NCI-H1417 treated with DMSO at 0.1 percent for 48 hours (cell line): ENCODE measurements at places on chromosomes 1 and 21.

GRCh38 chr1:34874296-34874952 lies 14.9 kb upstream of the SMIM12 start:
- no peak for DNase-seq

DNA sequence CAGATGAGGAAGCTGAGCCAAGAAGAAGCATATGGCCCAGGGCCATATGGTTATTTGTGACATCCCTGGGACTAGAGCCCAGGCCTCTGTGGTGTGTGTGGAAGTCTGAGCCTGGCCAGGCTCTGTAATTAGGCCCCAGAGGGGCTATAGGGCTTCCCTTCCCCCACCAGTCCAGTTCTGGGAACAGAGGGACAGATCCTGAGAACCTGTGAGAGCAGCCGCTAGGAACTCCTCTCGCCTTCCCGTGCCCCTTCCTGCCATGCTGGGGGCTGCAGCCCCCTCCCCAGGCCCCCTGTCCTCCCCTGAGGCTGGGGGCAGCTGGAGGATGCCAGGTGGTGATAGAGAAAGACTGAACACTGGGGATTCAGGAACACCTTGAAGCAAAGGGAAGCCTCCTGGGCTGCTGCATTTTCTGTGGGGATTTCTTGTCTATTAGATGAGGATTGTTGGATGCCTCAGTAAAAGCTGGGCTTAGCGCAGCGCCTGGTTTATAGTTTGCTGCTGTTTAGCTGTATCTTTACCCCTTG lies 33.3 kb downstream of the COQ8A start:
- no peak for DNase-seq

DNA sequence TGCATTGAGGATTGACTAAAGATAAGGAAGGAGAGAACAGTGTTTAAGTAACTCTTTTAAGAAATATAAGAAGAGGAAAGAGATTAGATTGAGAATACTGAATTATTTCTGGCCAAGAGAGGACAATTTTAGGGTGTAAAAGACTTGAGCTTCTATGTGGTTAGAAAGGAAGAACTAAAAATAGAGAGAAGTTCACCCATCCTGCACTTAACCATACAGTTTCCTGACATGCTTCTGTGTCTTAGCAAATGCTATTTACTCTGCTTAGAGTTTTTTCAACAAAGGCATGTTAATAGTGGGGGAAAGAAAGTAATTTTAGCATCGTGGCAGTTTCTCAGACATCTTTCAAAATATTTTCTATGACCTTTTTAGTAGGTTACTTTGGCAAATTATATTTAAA lies 122.8 kb upstream of the GPR52 start:
- no peak for DNase-seq

- no peak for DNase-seq
Measured at GRCh38 chr1:230713915-230714764, at the start of gene AGT. TSS of gene AGT (minus strand) at chr1:230714122. CDS start at chr1:230710823, 3,299 bp downstream.

GRCh38 chr1:31585736-31586365 lies 9.5 kb downstream of the TINAGL1 start:
- no peak for DNase-seq

DNA sequence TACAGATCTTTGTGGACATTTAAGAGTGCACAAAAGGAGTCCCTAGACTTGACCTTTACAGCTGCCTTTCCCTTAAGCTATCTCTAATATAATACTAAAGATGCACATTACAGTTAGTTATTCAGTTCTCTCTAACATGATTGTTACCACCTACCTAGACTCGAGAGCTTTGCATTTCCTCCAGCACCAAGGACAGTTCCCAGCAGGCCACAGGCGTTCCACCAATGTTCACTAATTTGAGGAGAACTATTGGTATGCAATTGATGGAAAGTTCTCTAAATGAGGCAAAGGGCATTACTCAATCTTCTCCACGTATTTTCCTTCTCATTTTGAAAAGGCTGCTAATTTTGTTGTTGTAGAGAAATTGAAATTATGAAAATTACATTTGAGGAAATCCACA lies 5.4 kb upstream of the NTNG1 start:
- no peak for DNase-seq

GRCh38 chr1:21285055-21285372 lies 5.2 kb downstream of the ECE1 start:
- no peak for DNase-seq

- no peak for DNase-seq
Measured at GRCh38 chr1:79496129-79496528, 489.6 kb upstream of the ADGRL4 start.

DNA sequence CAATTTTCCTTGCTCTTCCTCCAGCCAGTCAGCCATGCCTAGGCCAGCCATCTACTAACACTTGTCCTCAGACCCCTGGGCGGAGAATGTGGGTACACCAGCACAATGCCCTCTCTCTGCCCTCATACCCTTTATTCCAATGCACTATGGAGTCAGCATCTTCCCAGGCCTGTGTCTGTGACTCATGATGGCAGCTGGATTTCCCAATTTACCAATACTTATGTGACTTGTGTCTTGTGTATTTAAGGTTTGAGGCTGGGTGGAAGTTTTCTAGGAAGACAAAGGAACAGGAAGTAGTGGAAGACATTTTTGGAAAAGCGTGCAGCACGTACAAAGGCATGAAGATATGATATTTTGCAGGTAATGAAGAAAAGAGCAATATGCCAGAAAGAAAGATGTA lies 114.3 kb downstream of the NMNAT2 start:
- no peak for DNase-seq

- no peak for DNase-seq
Measured at GRCh38 chr1:163130225-163130856, 61.2 kb downstream of the RGS4 start.

GRCh38 chr21:30577766-30578165 lies 12.4 kb downstream of the KRTAP22-2 start:
- DNase-seq: no peak

DNA sequence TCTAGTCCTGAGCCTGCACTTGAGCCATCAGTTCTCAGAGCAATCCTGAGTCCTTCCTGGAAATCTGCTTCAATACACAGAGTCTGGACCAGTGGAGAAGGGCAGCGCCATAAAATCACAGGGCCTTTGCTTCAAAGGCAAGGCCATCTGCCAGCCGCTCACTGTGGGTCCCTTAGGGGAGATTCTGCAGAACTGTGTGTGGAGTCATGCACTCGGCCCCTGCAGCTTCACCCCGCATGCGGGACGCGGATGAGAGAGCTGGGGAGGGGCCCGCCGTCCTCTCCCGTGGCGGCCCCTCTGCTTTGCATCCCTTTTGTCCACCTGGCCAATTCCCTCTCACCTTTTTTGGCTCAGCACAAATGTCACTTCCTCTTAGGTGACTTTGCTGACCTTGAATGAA lies 311.2 kb upstream of the VAMP3 start:
- DNase-seq: no peak

DNA sequence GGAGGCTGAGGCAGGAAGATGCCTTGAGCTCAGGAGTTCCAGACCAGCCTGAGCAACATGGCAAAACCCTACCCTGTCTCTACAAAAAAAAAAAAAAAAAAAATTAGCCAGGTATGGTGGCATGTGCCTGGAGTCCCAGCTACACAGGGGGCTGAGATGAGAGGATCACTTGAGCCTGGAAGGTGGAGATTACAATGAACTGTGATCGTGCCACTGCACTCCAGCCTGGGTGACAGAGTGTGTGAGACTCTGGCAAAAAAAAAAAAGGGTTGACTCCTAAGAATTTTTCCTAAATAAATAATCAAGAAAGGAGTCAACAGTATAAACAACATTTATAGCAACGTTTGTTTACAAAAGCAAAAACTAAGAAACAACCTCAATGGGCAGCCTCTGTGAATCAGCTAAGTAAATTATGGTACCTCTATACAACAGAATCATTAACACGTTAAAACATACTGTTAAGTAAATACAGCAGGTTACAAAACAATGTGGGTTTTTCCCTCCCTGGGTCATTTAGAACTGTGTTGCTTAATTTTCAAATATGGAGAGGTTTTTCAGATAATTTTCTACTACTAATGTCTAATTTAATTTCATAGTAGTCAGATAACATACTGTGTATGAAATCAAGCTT lies 56.8 kb downstream of the SLC30A10 start:
- DNase-seq: no peak

- no peak for DNase-seq
Measured at GRCh38 chr21:27761623-27762022, 794.7 kb upstream of the ADAMTS5 start.

- DNase-seq: no peak
Measured at GRCh38 chr1:207825719-207826556, 74.1 kb downstream of the CD46 start.

GRCh38 chr1:11719313-11720032 lies 16.5 kb upstream of the AGTRAP start:
- DNase-seq: no peak

- DNase-seq: no peak
Measured at GRCh38 chr21:39029086-39029755, 154.0 kb downstream of the PSMG1 start.

DNA sequence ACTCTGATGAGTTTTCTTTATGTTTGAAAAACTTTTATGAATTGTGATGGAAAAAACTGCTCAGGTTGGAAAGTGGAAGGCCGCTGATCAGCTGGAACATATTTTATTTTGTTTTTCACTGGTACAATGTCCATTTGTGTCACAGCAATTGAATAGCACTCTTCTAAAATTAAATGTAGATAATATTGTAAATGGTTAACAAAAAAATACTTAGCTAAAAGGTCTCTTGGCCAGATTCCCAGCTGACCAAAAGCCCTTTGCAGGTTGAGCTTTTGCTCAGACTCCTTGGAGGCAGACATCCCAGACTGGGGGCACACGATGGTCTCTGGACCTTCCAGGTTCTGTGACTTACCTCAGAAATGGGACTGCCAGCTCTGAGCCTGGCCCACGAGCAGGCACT lies 26.3 kb downstream of the SAMD13 start:
- DNase-seq: no peak

DNA sequence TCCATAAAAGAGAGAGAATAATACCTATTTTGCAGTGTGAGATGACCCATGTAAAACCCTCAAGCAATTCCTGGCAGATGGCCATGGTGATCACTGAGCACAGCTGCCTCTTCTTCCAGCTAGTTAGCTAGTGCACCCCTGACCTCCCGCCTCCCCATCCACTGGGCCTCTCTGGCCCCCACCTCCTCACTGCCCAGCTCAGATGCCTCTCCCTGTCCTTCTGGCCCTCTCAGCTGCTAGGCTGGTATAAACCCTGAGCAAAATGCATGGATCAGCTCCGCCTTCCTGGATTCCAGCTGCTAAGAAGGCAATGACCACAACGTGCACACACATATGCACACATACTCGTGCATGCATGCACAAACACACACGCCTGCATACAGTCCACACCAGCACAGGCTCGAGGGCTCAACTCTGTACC lies 117.2 kb downstream of the DMRTB1 start:
- DNase-seq: no peak

- DNase-seq: no peak
Measured at GRCh38 chr21:40049031-40049930, 182.0 kb downstream of the PCP4 start.

DNA sequence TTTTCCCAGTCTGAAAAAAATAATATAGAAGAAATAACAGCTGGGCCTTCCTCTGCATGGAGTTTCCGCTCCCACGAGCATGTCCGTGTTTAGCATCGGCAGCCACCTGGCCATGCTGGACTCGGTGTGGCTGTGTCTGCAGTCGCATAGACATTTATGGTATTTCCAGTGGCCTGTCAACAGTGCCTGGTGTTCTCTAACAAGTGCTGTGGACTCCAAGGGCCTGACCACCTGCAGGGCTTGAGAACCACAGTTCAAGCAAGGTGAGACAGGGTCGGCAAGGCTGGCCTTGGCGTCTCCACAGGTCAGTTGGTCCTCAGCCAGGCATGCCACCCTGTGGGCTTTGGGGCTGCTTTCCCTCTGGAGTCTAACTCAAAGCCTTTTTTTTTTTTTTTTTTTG lies 124.8 kb downstream of the PGBD5 start:
- DNase-seq: no peak

GRCh38 chr1:199688133-199688676 lies 339.3 kb upstream of the NR5A2 start:
- no peak for DNase-seq

DNA sequence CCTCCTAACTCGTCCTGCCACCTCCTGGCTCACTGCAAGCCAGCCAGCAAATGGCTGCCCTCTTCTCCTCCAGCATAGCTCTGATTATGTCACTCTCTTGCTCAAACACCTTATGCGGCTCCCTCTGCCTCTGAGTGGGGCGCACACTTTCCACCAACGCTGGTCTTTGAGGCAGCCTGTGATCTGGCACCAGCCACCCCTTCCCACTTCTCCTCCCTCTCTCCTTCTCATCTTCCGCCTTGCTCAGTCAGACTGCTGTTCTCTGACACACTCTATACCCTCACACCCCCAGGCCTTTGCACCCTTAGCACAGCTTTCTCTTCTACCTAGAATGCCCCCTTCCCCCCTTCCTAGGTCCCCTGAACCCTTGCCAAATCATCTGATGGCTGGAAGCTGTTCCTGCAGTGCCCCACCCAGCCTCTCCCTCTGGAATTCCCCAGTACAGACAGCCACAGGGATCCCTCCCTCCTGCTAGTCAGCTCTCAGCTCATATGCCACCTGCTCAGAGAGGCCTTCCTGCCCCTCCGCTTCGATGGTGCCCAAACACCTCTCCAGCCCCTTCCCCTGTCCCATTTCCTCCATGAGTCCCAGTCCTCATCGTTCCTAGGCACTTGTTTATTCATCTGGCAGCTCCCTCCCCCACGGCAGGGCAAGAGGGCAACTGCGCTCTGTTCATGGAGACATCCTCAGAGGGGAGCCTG lies 21.7 kb upstream of the PEF1 start:
- no peak for DNase-seq

- DNase-seq: no peak
Measured at GRCh38 chr1:60841116-60842046, 241.0 kb upstream of the NFIA start.

GRCh38 chr1:57254022-57254421 lies 169.8 kb downstream of the DAB1 start:
- DNase-seq: no peak

DNA sequence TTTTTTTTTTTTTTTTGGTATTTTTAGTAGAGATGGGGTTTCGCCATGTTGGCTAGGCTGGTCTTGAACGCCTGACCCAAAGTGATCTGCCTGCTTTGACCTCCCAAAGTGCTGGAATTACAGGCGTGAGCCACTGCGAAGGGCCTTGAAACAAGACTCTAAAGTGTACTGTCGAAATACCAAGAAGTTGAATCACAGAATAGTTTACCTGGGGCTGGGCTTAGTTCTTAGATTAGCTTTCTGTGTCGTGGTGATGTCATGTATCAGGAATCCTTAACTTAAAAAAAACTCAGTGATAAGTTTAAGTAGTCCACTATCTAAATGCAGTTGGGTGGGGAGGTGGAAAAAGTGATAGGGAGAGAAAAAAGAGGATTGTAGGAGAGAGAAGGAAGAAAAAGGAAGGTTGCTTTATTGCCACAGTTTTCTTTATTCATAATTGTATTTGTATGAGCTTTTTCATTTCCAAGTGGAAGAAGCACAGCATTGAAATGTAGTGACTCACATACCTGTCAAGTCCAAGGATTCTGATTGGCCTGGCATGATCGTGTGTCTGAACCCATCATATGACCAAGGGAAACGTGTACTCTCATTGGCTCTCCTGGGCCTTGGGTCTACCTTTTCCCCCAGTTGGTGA lies 13.4 kb downstream of the ITSN1 start:
- DNase-seq: no peak

- DNase-seq: no peak
Measured at GRCh38 chr1:8816831-8817411, 519 bp downstream of the RERE start.
